ENCODE measurements at places on chromosomes 7 and 10.

GRCh38 chr7:105320896-105321295, 67.8 kb downstream of the SRPK2 start:
- DNase-seq = no peak

DNA sequence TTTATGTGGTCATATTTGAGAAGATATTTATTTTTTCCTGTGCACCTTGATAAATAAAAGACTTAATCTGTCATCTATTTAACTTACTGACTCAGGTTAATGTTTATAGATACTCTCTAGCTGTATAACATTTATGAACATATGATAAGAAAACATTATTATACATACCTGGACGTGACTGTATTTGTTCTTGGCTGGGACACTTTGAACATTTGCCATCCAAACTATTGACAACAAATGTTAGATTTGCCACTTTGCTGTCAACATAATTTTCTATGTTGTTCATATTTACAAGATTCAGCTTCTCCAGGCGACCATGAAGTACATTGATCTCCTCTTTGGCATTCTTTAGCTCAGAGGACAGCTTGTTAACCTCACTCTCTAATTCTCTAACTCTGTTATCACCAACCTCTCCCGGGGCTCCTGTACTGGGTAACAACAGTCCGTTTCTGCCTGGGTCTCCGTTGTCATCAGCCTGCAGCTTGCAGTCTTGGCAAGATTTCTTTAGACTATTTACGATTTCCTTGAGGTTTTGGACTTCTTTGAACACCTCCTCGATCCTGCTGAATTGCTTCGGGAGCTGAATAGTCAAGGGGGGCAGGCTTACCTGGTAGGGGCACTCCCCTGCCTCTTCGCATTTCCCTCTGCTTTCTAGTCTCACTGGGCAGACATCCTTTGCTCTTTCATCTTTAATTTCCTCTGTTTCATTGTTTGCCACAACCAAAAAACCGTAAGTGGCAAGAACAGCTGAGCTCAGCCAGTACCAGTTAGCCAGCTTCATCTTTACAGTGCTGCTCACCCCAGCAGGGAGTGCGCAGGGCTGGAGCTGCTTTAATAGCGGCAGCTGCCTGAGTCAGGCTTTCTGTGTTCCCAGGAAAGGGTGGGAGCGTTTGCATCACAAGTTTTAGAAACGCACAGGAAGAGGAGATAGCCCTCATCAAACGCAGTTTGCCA, at the start of gene FGL2:
Gene FGL2, minus strand, starts transcription at position 807 of the 954 bp plus-strand sequence. Its CDS starts 26 bp downstream, at position 781.
- DNase-seq = no peak

GRCh38 chr7:51312951-51313737, 3.5 kb downstream of the COBL start:
- no peak for DNase-seq

- DNase-seq = no peak
Measured at GRCh38 chr7:2974093-2974819, 69.4 kb downstream of the CARD11 start.

GRCh38 chr10:72353028-72353964, 1.4 kb downstream of the DNAJB12 start:
- no peak for DNase-seq

DNA sequence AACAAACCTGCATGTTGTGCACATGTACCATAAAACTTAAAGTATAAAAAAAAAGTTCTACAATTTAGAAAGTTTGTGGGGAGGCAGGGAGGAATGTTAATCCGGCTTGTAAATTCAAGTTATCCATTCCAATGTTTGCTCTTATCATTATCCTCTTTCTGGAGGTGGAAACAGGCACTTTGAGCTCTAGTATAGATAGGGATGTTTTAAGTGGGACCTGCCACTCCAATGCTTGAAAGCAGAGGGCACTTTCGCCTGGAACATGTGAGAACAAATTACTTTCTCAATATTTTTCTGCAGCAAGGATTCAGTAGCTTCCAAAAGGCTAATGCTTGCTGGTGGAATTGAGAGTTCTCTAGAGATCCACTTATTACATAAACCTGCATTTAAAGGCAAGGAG, 45.6 kb downstream of the FEZF1 start:
- DNase-seq = no peak

- no peak for DNase-seq
Measured at GRCh38 chr10:28796606-28797512, 119.5 kb downstream of the BAMBI start.

GRCh38 chr10:133359972-133360610, 2.3 kb upstream of the FUOM start:
- no peak for DNase-seq

DNA sequence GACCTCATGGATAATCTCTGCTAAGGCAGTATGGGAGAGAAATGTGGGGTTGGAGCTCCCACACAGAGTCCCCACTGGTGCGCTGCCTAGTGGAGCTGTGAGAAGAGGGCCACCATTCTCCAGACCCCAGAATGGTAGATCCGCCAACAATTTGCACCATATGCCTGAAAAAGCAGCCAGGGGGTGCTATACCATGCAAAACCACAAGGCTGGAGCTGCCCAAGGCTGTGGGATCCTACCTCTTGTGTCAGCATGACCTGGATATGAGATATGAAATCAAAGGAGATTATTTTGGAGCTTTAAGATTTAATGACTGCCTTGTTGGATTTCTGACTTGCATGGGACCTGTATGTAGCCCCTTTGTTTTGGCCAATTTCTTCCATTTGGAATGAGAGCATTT, 27.0 kb upstream of the SAMD9L start:
- DNase-seq = no peak

GRCh38 chr7:38675494-38676106, 44.4 kb upstream of the AMPH start:
- DNase-seq = no peak

DNA sequence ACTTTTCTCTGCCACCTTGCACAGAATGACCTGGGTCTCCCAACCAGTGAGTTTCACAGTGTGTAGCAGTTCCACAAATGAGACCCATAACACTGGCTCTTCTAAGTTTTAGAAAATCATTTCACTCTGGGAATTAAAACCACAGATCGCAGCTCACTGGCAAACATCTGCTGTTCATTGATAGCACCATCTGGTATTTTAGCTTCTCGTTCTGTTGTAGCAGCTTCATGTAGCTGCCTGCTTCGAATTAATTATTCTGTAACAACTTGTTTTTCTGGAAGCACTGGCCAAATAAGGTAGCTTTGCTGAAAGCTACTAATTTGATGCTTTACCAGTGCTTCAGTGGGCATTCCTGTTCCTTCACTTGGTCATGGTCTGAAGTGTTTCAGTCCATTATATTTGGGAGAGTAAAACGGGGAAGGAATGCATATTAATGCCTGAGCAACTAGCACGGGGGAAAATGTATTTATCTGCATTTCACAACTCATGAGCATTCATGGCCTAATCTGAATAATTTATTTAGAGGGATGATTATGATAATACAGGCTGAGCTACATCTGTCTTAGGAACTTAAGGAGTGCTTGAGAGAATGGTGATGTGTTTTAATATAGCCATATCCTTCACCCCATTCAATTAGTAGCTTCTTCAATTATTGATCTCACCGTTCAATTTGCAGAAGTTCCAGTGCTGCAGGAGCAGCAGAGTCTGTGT, 447.4 kb downstream of the XPNPEP1 start:
- DNase-seq = no peak

DNA sequence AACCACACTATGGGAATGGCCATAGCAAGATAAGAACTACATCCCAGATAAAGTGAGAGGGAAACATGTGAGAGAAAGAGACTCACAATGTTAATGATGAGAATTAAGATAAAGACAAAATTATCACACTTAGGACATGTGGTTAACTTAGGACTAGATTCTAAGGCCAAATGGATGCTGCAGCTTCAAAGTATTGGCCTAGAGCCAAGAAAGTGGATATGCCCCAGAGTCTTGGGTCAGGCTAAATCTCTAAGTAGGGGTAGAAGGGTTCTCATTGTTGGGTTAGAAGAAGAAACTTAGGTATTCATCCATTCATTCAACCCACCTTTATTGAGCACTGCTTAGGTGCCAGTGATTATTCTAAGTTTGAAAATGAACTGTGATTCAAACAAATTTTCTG, 818.0 kb downstream of the PHTF2 start:
- DNase-seq = no peak

- DNase-seq = no peak
Measured at GRCh38 chr7:35869810-35870209, 69.0 kb downstream of the SEPTIN7 start.

GRCh38 chr7:66894463-66895080, 26.5 kb upstream of the TMEM248 start:
- DNase-seq = no peak

- no peak for DNase-seq
Measured at GRCh38 chr7:31114593-31115343, 62.7 kb downstream of the ADCYAP1R1 start.

DNA sequence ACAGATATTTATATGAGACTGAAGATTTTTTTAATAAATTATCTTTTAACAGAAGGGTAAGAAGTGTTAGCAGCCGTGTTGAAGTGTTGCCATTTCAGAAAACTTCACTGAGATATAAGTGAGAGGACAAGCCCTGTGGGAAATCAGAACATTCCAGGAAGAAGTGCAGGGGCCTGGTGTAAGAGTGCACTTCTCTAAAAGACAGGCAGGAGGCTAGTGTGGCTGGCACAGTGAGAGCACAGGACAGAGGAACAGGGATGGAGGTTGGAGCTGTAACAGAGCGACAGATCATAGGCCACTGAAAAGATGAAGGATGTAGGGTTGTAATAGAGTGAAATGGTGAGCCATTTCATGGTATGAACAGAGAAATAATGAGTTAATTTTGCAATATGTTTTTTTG, 608.9 kb downstream of the SORCS1 start:
- DNase-seq = no peak

DNA sequence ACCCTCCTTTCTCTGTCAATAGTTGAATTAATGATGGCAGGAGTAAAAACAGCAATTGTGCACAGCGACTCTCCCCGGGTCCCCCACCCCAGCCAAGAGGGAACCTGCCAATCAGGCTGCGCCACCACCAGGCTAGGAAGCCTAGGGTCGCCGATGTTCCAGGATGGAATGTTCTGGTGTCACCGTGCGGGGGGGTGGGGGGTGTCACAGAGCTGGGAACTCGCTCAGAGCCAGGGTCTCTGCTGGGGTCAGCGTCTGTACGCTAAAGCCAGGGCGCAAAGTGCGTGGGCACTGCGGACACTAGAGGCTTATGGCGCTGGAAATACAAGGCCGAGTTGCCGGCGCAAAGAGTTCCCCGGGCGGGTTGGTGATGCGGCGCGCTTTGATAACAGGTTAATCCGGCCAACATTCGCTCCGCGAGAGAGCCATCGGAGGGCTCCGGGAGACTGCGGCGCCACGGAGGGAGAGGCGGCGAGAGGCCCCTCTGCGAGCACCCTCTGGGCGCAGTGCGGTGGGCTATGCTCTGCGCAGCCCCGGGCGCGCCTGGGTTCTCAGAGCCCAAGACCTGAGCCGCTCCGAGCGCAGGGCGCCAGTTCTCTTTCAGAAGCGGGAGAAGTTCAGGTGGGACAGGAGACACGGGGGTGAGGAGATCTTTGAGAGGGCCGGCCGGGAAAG, 192.3 kb downstream of the EMX2 start:
- no peak for DNase-seq

- DNase-seq = no peak
Measured at GRCh38 chr7:31705377-31705776, 18.4 kb downstream of the PPP1R17 start.

- DNase-seq = no peak
Measured at GRCh38 chr7:37388811-37389210, 59.9 kb downstream of the ELMO1 start.

- no peak for DNase-seq
Measured at GRCh38 chr10:34650156-34650555, 164.9 kb downstream of the PARD3 start.

DNA sequence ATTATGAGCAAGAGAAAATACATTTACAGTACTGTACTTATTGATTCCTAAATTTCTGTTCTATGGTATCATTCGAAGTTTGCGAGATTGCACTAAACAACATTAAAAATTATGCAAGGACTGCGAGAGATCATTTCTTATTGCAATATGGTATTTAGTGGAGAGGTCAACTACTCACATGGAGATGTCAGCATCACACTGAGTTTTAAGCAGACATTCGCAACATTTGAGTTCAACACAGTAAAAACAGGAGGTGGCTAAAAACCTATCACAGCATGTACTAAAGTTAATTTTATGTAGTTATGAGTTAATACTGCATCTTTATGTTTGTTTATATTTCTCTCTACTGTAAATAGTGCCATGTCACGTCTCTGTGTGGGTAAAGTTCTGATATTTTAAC, 53.5 kb downstream of the JMJD1C start:
- no peak for DNase-seq

DNA sequence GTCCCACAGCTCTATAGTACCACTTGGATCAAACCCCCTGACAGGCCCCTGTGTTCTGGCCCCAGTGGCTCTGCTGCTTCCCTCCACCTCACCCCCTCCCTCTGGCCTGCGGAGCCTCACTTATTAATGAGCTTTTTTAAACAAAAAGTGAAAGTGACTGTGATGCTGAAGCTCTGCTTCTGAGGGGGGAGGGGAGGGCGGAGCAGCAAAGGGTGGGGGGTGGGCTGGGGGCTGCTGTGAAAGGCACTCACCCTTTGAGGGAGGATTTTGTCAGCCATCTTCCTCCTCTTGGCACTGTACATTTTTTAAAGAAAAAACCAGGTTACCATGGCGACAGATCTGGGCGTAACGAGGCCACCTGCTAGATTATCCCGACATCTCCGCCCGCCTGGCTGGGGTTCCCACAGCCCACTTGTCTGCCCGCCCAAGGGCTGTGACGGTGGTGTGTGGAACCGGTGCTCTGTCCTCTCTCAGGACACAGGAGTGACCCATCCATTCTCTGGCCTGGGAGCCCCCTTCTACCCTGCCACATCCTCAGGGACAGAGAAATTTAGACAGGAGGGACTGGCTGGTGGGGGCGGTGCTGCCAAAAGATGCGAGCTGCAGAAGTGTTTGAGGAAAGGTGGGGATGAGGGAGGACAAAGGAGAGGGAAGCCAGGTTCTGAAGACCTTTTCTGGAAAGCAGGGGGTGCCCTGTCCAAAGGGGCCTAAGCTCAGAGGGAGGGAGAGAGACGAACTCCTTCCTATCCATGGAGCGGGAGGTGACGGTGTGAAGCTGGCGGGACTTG, 4.9 kb downstream of the SMARCD3 start:
- no peak for DNase-seq

DNA sequence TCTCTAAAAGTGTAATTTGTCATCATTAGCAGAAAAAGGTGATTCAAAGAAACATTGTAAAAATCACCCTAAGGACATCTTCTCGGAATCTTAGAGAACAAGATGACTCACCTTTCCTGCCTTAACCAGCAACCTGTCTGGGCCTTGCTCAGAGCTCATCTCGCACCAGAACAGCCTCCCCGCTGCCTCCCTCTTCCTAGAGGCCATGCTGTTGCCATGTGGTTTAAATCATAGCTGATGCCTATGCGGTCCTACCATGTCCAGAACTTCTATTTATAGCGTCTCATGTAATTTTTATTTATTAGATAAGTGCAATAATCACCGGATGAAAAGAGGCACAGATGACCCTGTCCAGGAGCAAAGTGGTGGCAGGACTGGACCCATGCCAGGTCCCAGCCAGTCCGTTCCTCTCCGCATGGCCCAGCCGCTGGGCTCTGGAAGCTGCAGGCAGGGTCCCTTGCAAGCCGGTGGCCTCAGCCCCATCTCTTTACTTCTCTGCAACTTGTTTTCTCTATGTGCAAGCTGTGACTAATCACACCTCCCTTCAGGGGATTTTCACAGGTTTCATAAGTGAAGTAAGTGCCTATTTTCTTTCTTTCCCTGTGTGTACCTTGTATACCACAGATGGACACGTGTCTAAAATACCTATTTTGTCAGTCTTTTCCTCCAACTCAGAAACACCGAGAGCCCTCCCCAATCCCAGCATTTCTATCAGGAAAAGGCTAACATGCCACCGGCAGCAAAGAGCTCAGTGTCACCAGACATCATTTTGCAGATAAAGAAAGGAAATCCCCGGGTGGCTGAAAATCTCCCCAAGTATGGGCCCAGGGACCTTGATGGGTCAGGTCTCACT, 27.1 kb downstream of the KLF6 start:
- no peak for DNase-seq

GRCh38 chr7:69699931-69700330, 101.7 kb downstream of the AUTS2 start:
- DNase-seq = no peak

All from glomerular endothelial cell (primary cell).